ENCODE measurements at places on chromosomes 6 and 20.

DNA sequence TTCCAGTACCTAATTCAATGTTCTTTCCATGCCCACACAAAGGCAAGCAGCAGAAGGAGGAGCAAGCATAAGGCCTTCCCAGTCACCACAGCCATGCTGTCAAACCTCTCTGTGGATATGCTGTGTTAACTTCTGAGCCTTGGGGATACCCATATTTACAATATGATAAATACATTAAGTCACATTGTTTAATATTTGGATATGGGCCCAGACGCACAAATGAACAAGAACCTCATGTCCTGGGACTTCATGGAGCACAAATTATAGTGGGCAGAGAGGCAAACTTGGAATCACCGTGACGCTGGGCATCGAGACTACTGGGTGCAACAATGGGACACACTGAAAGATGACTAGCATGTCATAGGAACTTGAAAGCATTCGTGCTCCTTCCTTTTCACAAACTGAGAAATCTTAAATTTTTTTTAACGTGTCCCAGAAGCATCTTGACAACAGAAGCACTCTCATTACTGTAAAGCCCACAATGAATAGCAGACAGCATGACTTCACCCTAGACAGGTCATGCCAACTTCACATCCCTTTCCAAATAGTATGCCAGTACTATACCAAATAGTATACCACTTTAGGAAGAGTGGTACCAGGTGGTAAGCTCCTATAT, 16.0 kb downstream of the SOD2 start:
- DNase-seq = no peak

- no peak for DNase-seq
Observed at GRCh38 chr20:976033-976432, 26.1 kb downstream of the RSPO4 start.

- no peak for DNase-seq
Observed at GRCh38 chr6:158703111-158703836, 53.4 kb downstream of the SYTL3 start.

DNA sequence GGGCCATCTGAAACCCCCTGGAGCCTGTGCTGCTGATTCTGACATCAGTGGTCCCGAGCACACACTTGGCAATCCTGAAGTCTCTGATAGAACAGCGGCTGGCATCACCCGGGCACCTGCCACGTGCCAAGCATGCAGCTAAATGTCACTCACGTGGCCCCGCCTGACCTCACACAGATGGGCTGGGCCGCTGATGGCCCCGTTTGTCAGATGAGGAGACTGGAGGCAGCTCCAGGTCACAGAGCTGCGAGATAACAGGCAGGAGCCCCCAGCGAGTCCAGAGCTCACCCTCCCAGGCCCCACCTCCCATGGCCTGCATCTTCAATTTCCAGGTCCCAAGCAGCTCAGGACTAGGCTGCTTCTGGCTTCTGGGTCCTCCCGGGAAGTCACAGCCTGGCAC, 67.2 kb downstream of the YTHDF1 start:
- DNase-seq = no peak

DNA sequence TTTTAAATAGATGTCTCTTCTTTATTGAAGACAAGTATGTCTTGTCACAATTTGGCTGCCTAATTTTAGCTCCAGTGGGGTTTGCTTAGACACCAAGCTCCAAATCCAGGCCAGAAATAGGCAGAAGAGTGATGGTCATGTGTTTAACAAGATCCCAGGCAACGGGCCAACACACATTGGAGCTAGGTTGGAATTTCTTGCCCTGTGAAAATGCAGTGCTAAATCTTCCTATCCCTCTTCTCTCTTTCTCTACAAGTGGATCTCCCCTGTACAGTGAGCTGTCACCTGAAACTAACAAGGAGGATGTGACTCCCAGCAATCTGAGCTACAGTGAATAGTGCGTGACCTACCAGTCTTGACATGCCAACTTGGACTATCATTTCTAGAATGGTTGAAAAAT, 65.3 kb upstream of the VGLL2 start:
- no peak for DNase-seq

DNA sequence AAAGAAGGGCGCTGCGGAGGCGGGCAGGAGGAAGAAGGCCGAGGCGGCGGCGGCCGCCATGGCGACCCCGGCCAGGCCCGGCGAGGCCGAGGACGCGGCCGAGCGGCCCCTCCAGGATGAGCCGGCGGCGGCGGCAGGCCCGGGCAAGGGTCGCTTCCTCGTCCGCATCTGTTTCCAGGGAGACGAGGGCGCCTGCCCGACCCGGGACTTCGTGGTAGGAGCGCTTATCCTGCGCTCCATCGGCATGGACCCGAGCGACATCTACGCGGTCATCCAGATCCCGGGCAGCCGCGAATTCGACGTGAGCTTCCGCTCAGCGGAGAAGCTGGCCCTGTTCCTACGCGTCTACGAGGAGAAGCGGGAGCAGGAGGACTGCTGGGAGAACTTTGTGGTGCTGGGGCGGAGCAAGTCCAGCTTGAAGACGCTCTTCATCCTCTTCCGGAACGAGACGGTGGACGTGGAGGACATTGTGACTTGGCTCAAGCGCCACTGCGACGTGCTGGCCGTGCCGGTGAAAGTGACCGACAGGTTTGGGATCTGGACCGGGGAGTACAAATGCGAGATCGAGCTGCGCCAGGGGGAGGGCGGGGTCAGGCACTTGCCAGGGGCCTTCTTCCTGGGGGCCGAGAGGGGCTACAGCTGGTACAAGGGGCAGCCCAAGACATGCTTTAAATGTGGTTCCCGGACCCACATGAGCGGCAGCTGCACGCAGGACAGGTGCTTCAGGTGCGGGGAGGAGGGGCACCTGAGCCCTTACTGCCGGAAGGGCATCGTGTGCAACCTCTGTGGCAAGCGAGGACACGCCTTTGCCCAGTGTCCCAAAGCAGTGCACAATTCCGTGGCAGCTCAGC, 780 bp downstream of the ZCCHC3 start:
- DNase-seq = peak; percentile 38

DNA sequence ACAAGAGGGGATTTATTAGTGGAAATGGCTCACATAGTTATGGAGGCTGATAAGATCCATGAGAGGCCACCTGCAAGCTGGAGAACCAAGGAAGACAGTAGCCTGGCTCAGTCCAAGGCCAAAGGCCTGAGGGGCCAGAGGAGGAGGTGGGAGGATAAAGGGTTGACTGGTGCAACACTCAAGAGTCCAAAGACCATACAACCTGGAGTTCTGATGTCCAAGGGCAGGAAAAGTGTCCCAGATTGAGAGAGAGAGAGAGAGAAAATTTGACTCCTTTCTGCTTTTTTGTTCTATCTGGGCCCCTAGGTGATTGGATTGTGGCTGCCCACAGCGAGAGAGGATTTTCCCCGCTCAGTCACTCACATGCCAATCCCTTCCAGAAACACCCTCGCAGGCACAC, 8.0 kb downstream of the HLA-F start:
- no peak for DNase-seq

GRCh38 chr6:152094992-152095592, 287.6 kb downstream of the ESR1 start:
- DNase-seq = peak; percentile 97

DNA sequence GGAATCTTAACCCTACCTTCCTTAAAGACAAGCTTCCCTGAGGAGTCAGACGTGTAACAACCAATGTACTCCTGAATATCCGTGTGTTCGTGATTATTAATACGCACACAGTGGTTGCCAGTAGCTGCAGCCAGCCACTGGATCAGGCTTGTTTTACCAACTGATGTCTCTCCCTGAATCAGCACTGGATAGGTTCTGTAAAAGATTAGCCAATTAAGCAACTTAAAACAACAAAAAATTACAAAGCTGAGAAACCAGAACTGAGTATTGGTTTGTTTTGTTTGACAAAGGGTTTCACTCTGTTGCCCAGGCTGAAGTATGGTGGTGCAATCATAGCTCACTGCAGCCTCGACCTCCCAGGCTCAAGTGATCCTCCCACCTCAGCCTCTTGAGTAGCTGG, 69.3 kb downstream of the MDN1 start:
- no peak for DNase-seq

- DNase-seq = no peak
Observed at GRCh38 chr20:62961310-62961783, 8.8 kb downstream of the SLC17A9 start.
